Hematopoietic multipotent progenitor cell treated with erythropoietin and hydrocortisone succinate and interleukin-3 and kit ligand, for 6 days (in vitro differentiated cells): ENCODE measurements at places on chromosomes 13 and 19.

- no peak for DNase-seq
Observed at GRCh38 chr13:50078231-50078894, 63.1 kb downstream of the KCNRG start.

- DNase-seq: peak; percentile 91
Observed at GRCh38 chr19:6125571-6125989, 9.9 kb upstream of the ACSBG2 start.

DNA sequence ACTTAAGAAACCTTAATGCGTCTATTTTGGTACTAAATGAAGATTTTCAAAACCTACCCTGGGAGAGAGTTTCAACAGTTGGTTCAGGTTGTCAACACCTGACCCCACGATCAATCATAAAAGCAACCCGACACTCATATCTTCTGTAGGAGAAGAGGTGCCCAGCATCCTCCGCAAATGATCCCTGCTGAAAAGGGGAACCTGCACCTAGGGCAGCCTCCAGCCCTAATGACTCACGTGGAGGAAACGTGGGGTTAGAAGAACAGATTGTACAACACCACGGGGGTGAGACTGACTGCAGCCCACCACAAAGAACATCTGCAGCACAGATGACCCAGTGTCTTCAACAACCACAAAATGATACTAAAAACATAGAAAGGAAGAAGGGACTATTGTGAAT lies 116.3 kb downstream of the RAB20 start:
- DNase-seq: peak; percentile 19

- peak; percentile 57 for DNase-seq
Observed at GRCh38 chr19:5828661-5829566, 10.6 kb downstream of the FUT6 start.

DNA sequence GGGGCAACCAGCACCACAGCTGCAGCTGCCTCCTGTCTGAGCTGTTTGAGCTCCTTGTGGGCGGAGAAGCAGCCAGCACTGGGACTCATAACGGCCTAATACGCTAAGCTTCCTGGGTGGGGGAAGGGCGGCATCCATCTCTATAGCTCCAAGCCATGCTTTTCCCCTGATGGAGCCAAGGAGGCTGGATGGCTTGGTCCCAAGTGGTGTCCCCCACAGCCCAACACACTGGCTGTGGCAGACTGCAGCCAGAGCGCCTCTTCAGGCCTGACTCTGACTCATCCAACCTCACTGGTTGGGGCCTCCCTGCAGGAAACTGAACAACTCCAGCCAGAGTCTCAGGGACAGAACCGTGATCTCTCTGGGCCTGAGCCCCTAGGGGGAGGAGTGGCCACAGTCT lies 537.3 kb downstream of the SUCLA2 start:
- DNase-seq: no peak

GRCh38 chr19:27935669-27936068 lies 1277.3 kb downstream of the UQCRFS1 start:
- no peak for DNase-seq

GRCh38 chr19:39203372-39204341 lies at the start of gene SYCN:
Gene SYCN, minus strand, starts transcription at chr19:39204263. Its CDS starts 9 bp downstream, at chr19:39204254.
- DNase-seq: no peak

DNA sequence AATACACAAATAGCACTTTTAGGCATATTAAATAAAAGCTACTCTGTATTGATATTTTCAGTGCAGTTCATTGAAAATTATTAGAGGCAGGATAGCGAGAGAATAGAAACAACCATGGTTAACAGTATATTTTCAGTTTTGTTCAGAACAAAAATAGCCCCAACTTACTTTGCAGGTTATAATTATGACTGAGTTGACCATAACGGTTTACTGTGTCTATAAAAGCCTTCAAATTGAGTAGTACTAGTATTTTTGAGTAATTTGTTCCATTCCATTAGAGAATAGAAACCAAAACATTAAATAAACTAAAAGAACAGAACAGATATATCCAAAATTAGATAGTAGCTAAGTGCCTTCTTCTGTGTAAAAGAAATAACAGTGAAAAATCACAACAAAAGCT lies 1108.4 kb upstream of the PCDH20 start:
- DNase-seq: no peak

- no peak for DNase-seq
Observed at GRCh38 chr19:54444737-54445136, 4.3 kb upstream of the LENG8 start.

DNA sequence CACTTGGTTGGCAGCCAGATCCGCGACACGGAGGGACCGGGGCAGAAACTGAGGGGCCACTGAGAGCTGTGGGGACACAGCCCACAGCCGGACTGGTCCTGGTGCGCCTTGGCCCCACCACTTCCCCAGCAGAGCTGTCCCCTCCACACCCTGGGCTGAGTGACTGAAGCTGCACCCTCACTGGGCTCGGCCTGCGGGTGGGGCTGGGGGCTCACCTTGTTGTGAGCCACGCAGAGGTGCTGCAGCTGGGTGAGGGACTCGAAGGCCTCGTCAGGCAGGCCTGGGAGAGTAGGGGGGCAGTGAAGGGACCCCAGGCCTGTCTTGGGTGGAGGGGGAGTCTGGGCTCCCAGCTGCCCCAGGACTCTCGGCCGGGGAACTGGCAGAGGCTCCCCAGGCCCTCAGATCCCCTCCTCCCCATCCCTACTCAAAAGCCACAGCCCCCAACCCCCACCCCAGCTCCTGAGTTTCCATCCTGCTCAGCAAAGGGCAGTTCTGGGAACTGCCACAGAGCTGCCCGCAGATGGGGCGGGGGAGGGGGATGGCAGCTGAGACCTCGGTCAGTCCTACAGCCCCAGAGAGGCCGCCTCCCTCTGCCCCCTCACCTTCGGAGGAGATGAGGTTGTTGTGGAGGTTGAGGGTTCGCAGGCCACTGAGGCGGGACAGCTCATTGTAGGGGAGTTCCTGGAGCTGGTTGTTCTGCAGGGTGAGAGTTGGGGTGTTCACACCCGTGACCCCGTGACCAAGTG lies 2.3 kb downstream of the PODNL1 start:
- no peak for DNase-seq

DNA sequence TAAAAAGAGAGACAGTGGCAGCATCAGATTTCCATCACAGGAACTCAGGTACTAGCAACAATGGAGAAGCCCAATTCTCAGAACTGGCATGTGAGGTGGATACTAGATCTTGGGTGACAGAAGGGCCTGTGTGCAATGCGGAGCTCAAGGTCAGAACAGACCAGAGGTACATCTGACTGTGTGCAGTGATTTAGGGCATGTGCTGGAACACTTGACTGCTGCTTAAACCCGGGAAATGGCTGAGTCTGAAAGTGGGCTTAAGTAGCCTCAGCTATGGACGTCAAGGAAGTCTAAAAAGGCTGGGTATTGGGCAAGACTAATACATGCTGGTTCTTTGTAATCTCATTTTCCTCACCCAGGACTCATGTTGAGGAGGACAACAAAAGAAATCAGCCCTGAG lies 182.2 kb downstream of the LACC1 start:
- DNase-seq: no peak

DNA sequence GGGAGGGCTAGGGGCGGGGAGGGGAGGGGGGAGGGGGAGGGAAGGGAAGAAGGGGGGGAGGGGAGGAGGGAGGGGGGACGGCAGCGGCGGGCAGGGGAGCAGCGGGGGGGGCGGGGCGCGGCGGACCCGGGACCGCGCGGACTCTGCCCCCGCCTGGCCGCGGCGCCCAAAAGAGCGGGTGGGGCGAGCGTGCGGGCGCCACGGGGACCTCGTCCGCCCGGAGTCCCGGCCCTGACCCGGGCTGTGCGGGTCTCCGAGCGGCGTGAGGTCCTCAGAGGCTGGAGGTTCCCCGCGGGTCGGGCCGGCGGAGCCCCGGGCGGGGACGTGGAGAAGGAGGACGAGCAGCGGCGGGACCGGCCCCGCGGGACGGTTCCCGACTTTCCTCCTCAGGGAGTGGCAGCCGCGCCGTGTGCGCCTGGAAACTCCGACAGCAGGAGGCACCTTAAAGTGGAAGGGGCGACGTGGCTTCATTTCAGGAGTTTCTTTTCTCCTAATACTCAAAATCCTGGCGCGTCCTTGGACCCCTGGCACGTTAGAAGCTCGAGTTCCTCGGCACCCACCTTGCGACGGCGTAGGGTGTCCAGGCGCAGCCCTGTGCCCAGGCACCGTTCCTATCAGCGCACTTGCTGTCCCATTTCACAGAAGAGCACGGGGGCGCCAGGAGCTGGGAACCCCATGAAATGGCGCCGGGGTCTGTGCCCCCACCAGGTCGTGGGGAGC lies 518 bp upstream of the PLPP2 start:
- no peak for DNase-seq

DNA sequence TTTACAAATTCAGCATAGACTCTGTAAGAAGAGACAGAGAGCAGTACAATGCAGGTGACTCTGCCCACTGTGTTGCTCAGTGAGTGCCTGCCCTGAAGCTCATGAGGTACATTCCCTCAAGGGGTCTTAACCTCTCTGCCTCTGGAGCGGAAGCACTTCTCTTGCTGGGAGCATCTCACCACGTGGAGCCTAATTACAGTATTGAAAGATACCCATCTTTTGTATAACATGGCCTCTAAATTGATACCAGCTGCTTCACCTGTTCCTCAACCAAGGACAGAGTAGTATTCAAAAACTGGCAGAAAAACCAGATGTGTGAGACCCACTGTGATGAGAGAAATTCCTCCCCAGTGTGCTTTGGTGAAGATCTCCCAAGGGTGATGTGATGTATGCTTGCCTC lies 77.1 kb downstream of the SACS start:
- no peak for DNase-seq

- peak; percentile 70 for DNase-seq
Observed at GRCh38 chr13:99382428-99383133, 75.4 kb upstream of the GPR183 start.

DNA sequence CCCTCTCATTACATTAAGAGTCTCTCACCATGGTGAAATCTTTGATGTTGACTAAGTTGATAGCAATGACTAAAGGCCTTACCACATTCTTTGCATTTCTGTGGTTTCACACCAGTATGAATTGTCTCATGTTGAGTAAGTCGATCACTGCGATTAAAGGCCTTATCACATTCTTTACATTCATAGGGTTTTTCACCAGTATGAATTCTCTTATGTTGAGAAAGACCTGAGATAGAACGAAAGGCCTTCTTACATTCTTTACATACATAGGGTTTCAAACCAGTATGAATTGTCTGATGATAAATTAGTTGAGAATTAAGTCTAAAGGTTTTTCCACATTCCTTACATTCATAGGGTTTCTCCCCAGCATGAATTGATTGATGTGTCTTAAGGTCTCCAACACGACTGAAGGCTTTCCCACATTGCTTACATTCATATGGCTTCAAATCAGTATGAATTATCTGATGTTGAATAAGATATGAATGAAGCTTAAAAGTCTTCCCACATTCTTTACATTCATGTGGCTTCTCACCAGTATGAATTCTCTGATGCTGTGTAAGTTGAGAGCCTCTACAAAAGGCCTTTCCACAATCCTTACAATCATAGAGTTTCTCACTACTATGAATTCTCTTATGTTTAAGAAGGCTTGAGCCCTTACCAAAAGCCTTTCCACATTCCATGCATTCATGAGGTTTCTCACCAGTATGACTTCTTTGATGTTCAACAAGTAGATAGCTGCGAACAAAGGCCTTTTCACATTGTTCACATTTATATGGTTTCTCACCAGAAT lies 45.6 kb downstream of the ZNF283 start:
- DNase-seq: no peak

DNA sequence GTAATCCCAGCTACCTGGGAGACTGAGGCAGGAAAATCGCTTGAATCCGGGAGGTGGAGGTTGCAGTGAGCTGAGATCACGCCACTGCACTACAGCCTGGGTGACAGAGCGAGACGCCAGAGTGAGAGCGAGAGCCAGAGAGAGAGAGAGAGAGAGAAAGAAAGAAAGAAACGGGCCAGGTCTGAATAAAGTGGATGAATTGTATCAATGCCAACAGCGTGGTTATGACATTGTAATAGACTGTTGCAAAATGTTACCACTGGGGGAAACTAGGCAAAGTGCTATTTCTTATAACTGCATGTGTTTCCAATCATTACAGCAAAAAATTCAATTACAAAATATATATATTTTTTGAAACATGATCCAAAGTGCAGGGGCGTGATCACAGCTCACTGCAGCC lies 11.8 kb upstream of the BTBD2 start:
- peak; percentile 68 for DNase-seq
